ENCODE measurements at places on chromosomes 5 and 9.

- no peak overlapping the region for H3K4me3 ChIP-seq
- DNase-seq = no peak
These were observed 28.3 kb upstream of the TGFBR1 start for GRCh38 chr9:99076483-99077171.

DNA sequence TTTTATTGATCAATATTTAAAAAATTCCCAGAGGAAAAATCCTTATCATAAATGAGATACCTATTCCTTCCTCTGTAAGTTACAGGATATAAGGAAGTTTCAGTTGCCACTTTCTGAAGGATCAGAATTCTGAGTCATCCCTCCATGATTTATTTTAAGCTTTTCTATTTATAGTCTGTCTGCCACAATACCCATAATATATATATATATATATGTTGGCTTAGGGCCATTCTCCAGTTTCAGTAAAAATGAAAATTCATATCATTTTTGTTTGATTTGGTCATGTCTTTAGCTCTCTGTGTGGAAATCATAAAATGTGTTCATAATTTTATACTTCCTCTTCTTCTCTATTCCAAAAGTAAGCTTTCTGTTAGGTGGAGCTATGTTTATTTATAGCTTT, 215.8 kb upstream of the CYLC2 start:
- DNase-seq = no peak
- H3K36me3 ChIP-seq = no peaks in the 10 kb centered on the region
- H3K4me1 ChIP-seq = no peaks in the 10 kb centered on the region
- no peak overlapping the region for H3K4me3 ChIP-seq
- H3K27me3 ChIP-seq = no peaks in the 10 kb centered on the region
- no peak overlapping the region for H3K27ac ChIP-seq

DNA sequence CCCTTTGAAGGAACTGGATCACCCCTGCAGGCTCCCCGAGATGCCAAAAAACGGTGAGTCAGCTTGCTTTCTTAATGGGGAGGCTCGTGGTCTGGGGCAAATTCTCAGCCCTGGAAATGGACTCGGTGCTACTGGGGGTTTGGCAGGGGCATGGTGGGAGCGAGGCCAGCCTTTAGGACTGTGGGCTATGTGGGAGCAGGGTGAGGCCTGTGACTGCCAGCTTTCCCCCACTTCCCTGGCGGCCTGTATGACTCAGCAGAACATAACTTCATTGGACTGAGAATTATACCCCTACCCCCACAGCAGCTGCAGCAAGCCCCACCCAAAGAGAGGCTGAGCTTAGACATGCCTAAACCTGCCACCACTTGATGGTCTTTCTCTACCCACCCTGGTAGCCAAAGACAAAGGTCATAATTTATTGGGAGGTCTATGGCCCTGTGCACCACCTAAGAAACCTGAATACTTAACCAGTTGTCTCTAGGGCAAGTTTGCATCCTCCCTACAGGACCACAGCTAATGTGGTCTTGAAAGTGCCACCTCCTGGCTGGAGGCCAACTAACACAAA, 325.3 kb downstream of the TLE1 start:
- H3K27ac ChIP-seq = no peak overlapping the region
- H3K4me3 ChIP-seq = no peak overlapping the region
- H3K36me3 ChIP-seq = no peaks in the 10 kb centered on the region
- H3K27me3 ChIP-seq = no peaks in the 10 kb centered on the region
- DNase-seq = no peak

DNA sequence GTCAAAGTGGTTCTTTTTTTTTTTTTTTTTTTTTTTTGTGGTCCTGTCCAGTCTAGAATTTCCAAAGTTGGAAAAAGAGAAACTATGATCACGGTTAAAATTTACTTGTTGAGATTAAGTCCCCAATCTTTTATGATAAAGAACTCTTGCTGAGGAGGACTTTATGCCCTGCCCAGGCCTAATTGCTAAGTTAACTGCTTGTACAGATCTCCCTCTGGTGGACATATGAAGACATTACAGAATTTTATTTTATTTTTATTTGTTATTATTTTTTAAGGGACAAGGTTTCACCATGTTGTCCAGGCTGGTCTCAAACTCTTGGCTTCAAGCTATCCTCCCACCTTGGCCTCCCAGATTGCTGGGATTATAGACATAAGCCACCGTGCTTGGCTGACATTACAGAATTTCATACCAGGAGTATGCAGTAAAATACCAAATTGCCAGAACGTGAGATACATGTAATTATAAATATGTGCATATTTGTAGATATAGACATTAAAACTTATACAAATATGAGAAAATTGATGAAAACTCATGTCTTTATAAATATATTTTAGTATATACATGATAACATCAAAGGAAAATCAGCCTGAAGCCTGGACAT, 91.2 kb downstream of the RFK start:
- no peak overlapping the region for H3K27ac ChIP-seq
- no peaks in the 10 kb centered on the region for H3K4me1 ChIP-seq
- no peak overlapping the region for H3K4me3 ChIP-seq
- no peak for DNase-seq
- H3K27me3 ChIP-seq = no peaks in the 10 kb centered on the region
- no peaks in the 10 kb centered on the region for H3K36me3 ChIP-seq

GRCh38 chr9:118624608-118625007, 744.6 kb downstream of the BRINP1 start:
- H3K4me3 ChIP-seq = no peak overlapping the region
- no peaks in the 10 kb centered on the region for H3K36me3 ChIP-seq
- no peak overlapping the region for H3K27ac ChIP-seq
- DNase-seq = no peak
- H3K27me3 ChIP-seq = no peaks in the 10 kb centered on the region

DNA sequence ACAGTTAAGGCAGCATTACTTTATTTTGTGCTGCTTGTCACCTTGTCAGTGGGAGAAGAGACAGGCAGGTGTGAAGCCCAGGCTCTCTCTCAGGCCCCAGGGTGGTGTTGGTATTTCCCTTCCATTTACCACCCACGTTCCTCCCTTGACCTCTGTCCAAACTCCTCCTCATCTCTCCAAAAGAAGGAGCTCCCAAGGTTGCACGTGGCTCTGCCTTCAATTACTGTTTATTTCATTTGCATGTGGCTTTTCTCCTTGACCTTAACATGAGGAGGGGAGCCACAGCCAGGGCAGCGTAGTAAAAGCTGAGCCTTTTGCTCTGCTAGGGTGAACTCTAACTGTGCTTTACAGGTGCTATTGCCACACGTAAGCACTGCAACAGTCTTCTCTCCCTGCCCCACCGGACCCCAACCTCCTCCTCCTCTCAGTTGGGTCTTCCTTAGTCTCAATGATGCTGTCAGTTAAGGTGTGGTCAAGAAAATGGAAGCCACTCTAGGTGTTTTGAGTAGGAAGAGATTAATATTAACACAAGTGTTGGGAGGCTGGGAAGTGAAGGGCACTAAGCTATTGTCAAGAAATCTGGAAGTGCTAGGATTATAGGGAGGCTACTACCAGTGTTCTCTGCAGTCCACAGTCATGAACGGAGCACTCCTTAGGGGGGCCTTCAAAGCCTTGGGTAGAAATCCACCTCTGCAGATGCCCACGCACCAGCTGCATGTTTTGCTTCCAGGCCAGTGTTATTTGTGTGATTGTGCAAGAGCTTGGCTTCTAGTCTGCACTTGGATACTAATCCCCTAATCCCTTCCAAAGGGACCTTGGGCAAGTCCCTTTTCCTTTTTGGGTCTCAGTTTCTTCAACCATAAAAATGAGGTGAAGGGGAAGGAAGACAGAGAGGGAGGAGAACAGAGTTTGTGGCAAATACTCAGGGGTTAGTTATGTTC, 3.9 kb upstream of the ALDH1B1 start:
- H3K36me3 ChIP-seq = no peaks in the 10 kb centered on the region
- DNase-seq = no peak

- no peak for DNase-seq
- H3K4me1 ChIP-seq = no peaks in the 10 kb centered on the region
- H3K27me3 ChIP-seq = no peaks in the 10 kb centered on the region
- no peak overlapping the region for H3K4me3 ChIP-seq
- no peaks in the 10 kb centered on the region for H3K36me3 ChIP-seq
- no peak overlapping the region for H3K27ac ChIP-seq
These were observed 113.6 kb upstream of the TSLP start for GRCh38 chr5:110957934-110958333.

DNA sequence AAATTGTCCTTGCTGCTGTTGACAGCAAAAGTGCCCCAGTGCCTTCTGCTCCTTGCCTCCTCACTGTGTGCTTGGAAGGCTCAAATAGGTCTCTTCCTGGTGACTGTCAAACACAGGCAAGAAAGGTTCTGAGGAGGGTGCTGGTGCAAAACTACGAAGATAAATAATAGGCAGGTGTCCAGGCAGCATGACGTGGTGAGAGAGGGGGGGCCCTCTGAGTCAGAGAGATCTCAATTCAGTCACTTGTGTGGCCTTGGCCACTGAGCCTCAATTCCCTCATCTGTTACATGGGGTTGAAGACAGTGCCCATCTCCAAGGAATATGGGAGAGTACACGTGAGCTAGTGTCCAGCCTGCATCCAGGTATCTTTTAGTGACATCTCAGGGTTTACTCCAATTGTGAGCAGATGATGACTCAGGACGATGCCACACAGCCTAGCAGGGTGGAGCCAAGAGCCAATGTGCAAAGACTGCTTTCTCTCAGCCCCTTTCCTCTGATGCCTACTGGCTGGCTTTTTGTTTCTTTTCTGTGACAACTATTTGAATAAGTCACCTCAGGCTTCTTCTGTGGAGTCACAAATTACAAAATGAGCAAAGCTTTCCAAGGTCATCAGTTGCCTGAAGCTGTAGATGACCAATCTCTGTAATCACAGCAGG, 29.7 kb upstream of the SMIM32 start:
- H3K4me1 ChIP-seq = no peaks in the 10 kb centered on the region
- H3K27me3 ChIP-seq = no peaks in the 10 kb centered on the region
- DNase-seq = no peak
- no peak overlapping the region for H3K4me3 ChIP-seq

- H3K27ac ChIP-seq = peak overlapping the region; percentile 85
- peaks cover 12% of the 10 kb centered on the region for H3K4me1 ChIP-seq
- H3K27me3 ChIP-seq = no peaks in the 10 kb centered on the region
- H3K4me3 ChIP-seq = peak overlapping the region; percentile 81
- peaks cover 9% of the 10 kb centered on the region for H3K36me3 ChIP-seq
- peak; percentile 34 for DNase-seq
These were observed 608 bp downstream of the ENTR1 start for GRCh38 chr9:136409557-136410455.

DNA sequence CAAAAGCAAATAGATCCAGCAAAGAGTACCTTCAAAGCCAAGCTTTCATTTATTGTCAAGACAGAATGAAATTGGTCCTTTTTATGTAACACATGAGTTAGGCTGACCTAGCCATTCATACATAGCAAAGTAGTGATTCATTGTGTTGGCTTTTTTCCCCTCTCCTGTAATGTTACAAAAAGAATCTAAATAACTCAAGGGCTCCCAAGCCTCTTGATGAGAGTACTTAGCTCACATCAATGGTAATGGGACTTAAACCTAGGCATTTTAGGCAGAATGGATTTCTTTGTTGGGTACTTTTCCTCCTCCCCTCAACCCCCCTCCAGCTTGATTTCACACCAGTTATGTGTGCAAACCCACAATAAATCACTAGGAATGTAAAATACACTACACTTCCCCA, 123.7 kb downstream of the EBF1 start:
- no peaks in the 10 kb centered on the region for H3K36me3 ChIP-seq
- no peak overlapping the region for H3K27ac ChIP-seq
- no peak overlapping the region for H3K4me3 ChIP-seq
- DNase-seq = no peak
- H3K4me1 ChIP-seq = no peaks in the 10 kb centered on the region
- no peaks in the 10 kb centered on the region for H3K27me3 ChIP-seq

All from Caco-2 (cell line).